ENCODE measurements at places on chromosomes 2 and 18.

- no peak for DNase-seq
Measured at GRCh38 chr2:120552079-120552478, 183.6 kb upstream of the GLI2 start.

DNA sequence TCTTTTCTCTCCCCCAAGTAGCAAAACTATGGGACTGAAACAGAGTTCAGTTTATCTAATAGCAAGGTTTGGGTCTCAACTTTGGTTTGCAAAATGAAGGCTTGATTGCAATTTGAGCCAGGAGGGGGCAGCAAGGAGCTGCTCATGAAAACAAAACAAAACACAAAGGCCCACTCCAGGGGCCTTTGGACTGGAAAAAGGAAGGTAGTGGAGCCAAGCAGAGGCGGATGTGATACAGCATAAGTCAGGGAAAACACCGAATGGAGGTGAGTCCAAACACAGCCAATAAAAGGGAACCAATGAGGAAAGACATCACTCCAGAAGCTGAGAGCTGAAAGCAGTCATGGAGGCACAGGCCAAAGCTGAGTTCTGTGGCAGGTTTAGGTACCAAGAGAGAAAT lies 799.7 kb upstream of the ACVR2A start:
- peak; percentile 48 for DNase-seq

GRCh38 chr2:28495551-28496250 lies at the start of gene PLB1:
Gene PLB1 (plus strand): TSS chr2:28496060. CDS start chr2:28496115, 55 bp downstream.
- peak; percentile 78 for DNase-seq

DNA sequence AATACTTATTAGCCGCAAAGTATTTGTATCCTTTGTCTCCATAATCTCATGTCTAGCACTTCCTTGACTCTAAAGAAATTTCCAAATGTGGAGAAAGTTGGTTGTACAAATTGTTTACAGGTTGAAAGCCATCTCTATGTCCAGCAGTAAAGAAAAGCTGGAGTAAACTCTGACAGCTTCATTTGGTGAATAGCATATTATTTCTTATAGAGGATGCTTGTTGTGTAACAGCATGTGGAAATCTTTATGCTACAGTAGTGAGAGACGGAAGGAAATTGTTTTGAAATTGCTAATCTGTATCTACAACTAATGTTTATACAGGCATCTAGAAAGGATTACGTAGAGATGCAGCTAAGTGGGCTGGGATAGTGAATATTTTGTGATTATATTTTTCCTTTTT lies 78.5 kb downstream of the UGGT1 start:
- peak; percentile 30 for DNase-seq

GRCh38 chr2:166373105-166373504 lies 2.6 kb downstream of the SCN9A start:
- DNase-seq = no peak

DNA sequence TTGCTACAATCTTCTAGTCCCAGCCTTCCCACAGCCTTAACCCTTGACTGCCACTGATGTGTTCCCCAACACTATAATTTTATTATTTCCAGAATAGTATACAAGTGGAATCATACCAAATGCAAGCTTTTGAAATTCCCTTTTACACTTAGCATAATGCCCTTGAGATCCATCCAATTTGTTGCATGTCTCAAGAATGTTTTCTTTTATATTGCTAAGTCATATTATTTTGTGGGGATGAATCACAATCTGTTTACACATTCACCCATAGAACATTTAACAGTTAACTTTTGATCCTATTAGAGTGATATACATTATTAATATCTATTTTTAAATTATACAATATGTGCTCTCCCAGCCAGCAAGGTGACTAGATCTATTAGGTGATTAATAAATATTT lies 74.3 kb upstream of the KYNU start:
- no peak for DNase-seq

DNA sequence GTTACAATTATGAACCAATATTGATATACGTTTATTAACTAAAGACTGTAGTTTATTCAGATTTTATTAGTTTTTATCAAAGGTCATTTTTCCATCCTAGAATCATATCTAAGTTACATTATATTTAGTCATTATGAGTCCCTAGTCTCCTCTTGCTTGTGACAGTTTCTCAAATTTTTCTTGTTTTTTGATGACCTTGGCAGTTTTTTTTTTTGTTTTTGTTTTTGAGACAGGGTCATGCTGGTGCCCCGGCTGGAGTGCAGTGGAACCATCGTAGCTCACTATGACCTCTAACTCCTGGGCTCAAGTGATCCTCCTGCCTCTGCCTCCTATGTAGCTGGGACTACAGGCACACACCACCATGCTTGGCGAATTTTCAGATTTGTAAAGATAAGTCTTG lies 18.3 kb upstream of the SLC39A10 start:
- DNase-seq = no peak

DNA sequence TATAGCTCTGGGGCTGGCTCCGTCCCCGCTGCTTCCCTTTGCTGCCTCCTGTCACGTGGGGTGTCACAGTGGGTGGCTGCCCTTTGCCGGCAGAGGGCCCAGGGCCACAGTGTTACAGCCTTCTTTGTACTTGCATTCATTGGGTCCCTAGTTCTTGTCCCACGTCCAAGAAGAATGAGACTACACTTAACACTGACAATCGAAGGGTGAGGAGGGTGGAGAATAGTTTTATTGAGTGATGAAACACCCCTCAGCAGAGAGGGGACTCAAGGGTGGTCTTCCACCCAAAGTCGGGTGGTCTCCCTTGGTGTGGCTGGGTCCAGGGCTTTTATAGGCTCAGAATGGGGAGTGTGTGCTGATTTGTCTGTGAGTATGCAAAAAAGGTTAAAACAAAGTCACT lies 1.9 kb downstream of the ATG4B start:
- peak; percentile 14 for DNase-seq

DNA sequence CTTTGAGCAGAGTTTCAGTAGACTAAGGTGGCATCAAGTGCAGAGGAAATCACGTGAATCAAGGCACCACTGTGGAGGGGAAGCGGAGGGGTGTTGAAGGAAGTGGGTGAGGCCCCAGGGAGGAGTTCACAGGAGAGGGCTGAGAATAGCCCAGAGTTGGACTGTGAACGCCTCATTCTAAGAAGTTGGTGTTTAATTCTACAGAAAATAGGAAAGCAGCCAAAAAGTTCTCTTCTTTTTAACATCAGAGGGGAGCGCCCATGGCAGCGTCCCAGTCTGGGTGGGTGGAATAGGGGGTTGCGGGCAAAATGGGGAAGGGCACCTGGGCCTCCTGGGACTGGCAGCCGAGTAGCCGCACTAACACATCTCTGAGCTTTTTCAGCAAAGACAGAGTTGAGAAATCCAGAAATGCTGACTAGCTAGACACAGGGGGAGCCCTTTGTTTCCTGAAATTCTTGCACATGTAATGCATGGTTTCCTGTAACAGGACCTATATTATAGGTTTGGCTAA lies 97.0 kb downstream of the NEB start:
- DNase-seq = peak; percentile 79

GRCh38 chr18:79579807-79580497 lies 99.7 kb upstream of the CTDP1 start:
- DNase-seq = no peak

- DNase-seq = peak; percentile 44
Measured at GRCh38 chr2:240840435-240841060, 20.5 kb upstream of the KIF1A start.

DNA sequence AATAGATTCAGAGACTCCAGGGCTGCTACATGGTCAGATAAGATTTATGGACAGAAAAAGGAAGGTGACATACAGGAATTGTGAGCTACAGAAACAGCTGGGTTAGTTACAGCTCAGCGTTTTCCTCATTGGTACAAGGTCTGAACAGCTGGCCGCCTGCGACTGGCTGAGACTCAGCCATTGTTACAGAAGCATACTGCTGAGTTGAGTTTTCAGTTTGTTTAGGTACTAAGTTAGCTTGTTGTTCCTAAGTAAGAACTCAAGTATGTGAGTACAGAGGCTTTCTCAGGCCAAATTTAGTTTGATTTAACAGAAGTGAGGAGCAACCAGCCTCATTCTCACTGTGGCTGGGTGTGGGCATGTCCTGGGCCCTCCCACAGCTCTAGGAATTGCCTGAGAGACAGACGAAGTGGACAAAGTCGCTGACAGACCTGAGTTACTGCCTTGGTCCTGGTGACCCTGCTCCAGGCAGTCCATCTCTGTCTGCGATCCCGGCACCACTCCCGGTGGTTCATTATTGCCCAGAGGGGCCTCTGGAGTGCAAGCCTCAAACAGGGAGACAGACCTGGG lies 27.8 kb upstream of the RHOB start:
- DNase-seq = peak; percentile 26

GRCh38 chr18:3726238-3726951 lies 276.4 kb downstream of the TGIF1 start:
- no peak for DNase-seq

- no peak for DNase-seq
Measured at GRCh38 chr2:152418688-152419087, 83.7 kb downstream of the FMNL2 start.

GRCh38 chr2:15142069-15142689 lies 419.0 kb downstream of the NBAS start:
- DNase-seq = no peak

- no peak for DNase-seq
Measured at GRCh38 chr2:224310943-224311625, 90.8 kb downstream of the FAM124B start.

DNA sequence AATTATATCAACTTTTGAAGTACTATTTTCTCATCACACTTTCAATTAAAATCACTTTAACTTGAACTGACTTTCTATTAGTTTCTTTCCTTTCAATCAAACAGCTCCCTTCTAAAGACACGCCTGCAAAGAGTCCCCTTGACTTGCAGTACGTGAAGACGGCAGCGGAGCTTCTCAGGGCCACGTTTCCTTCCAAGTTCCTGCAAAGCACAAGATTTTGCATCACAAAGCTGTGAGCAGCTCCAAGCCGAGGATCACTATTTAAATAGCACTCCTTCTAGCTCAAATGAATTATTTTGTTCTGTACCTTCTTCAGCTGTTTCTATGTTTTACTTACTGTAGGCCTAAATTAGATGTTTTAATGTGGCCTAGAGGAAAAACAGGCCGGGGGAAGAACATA lies 30.8 kb downstream of the SH3YL1 start:
- no peak for DNase-seq
